ENCODE measurements at places on chromosomes 11 and 22.

DNA sequence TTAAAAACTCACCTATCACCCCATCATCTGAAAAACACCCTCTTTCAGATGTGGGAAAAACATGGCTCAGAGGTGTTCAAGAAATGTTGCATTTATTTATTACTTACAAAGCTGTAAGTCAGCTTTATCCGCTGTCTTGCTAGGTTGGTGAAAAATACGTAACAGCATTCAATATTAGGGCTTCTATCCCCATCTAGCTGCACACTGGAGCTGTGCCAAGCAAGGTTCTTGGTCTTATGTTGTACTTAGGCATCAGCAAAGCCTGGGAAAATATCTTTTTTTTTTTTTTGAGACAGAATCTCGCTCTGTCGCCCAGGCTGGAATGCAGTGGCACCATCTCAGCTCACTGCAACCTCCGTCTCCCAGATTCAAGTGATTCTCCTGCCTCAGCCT, 7.5 kb downstream of the SERPING1 start:
- DNase-seq: no peak

DNA sequence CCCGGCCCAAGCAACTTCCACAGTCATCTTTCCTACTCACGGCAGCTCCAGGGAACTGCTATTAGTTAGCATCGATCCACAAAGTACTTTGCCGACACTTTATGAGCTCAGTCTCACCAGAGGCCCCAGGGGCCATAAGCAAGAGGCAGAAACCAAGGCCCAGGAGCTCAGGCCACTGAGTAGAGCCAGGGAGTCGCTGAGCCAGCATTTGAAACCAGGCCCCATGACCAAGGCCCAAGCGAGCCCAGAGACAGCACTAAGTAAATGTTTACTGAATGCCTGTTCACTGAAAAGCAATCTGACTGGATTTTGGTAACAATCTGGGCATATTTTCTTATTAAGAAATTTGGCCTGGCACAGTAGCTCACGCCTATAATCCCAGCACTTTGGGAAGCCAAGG, 43.3 kb downstream of the ARRB1 start:
- DNase-seq: no peak

GRCh38 chr11:83438438-83438837, 152.3 kb upstream of the CCDC90B start:
- DNase-seq: no peak

GRCh38 chr22:44328326-44328725, 15.6 kb upstream of the SHISAL1 start:
- no peak for DNase-seq

GRCh38 chr11:85776951-85777602, 33.9 kb downstream of the SYTL2 start:
- no peak for DNase-seq
